ENCODE measurements at places on chromosomes 12 and 14.

DNA sequence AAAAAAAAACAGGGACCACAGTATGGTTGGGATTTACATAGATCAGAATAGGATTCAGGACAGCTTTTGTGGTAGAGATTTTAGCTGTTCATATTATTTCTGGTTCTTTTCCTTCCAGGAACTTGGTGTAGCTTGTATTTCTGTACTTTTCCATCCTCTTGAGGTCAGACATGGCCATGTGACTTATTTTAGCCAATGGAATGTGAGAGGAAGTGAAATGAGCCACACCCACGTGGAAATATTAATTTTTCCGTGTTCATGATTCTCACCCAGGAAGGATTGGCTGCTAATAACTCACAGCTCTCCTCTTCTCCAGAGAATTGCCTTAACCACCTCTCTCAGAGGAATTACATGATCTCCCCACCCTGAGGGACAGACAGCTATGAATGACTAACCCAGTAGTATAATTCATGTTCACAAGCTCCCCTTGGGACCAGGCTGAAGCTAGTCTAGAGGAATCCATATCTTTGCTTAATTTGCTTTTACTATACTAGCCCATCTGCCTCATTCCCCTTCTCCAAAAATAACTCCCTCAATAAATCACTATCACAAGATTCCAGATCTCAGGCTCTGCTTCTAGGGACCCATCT, 340.4 kb downstream of the NUAK1 start:
- no peak for DNase-seq

DNA sequence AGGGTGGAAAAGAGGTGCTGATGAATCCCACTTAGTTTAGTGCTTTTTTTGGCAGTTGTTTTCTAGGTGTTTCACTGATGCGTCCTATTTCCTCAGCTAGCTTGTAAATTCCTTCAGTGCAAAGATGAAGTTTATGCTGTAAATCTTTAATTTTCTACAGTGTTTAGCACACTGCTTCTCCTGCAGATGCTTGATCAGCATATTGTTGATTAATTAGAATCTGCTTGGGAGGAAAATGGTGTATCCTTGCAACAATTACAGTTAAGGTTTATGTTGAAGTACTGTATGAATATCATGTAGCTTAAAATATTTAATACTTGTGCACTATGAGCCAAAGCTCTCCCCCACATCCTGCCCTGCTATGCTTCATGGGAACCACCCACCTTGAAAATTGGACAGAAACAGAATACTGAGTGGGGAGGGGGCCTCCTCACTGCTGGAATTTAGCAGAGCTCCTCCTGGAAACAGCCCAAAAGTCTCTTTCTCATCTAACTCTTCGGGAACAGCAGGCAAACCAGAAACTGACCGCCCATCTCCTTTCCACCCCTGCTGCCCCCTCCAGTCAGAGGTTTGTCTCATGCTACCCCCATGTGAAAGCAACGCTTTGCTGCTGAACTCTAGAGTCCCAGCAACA, 20.3 kb upstream of the DHRS4 start:
- no peak for DNase-seq

DNA sequence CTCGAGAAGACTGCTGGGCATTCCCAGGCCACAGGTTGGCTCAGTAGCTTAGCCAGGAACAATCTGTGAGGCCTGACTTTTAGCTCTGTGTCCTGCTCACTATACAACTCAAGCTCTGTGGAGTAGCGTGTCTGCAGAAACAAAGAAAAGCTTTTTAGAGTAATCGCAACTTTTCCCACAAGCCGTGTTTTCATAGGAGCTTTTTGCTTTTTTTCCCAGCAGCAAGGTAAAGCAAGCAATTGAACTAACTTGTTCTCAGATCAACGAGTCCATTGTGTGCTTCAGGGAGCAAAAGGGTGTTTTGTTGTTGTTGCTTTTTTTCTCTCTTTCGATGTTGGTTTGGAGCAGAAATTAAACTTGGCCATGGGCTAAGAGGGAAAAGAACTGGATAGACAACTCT, 97.3 kb upstream of the BCL2L14 start:
- DNase-seq: no peak

- DNase-seq: peak; percentile 38
Measured at GRCh38 chr12:30823156-30823699, 68.5 kb upstream of the CAPRIN2 start.

DNA sequence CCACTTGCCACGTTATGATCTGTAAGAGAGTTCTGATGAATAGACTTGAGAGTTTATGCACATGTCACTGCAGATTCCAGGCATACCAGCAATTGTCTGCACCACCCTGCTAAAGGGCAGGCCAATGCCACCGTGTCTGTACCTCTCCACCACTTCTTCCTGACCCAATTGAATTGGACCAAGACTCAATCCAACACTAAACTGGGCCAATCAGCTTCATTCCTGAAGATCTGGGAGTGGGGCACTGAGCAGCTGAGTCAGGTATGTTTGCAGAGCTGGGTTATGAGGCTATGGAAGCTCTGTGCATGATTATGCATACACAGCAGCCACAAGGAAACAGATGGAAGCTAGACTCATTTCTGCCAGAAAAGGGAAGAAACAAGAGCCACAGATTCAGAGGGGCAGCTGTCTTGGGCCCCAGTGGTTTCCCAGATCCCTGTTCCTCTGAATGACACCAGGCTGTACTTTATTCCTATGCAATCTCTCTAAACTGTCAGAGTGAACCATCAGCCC, 28.0 kb downstream of the DAO start:
- no peak for DNase-seq

DNA sequence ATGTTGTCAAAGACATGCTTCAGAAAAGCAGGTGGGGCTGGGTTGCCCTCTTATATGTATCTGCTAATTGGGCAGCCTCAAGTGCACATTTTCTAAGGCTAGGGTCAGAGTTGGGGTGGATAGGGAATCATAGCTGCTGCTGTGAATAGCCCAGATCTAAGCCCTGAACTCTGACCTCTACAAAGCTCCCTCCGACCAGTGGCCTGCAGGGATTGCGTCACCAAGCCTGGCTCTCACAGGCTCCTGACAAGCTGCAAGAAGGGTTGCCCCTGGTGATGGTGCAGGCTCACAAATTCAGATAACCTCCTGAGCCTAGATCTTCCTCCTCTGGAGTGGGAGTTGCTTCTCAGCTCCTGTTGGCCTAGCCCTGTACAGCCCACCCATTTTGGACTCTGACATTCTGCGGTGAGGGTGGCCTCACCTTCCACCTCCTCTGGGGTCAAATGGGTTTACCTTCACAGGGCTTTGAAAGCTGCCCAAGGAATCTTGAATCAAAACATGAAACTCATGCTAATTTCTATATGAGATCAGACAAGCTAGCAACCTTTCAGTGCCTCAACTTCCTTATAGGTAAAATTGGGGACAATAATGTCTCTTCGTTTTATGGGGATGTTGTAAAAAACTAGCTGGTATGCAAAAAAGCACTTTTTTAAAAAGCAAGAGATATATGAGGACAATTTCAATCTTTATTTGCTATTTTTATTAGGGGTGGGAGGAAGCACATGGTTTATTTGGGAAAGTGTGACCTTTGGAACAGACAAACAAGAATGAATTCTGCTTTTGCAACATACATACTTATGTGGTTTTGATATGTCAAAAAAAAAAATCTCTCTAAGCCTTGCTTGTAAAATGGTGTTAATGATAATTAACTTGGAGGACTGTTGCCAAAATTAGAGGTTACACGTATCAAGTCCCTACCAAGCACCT, 4.9 kb upstream of the SUSD6 start:
- no peak for DNase-seq

GRCh38 chr14:33335366-33335765, 396.7 kb downstream of the NPAS3 start:
- DNase-seq: no peak

DNA sequence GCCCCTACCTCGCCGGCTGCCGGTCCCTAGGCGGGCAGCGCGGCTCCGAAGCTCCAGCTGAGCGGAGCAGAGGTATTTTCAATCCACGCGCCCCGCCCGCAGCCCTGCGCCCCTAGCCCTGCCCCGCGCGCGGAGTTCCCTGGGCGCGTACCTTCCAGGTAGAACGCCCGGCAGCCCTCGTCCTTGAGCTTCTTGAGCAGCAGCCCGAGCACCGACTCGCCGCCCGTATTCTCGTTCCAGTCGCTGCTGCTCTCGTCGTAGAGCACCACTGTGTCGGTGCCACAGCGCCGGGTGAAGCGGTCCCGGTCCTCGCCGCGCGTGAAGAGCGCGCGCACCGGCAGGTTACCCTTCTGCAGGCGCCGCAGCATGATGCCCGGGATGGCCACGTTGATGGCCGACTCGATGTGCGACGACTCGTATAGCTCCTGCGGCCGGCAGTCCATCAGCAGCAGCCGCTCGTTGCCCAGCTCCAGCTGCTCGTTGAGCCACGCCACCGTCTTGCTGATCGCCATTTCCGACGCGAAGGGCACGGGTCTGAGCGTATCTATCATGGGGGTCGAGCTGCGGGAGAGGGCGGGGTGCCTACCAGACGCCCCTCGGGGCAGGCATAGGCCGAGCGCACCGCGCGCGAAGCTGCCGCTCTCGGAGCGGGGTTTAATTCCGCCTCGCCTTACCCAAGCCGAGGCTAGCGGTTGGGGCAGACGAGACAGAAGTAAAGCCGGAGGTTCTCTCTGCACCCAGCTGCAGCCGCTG, 636 bp downstream of the DUSP6 start:
- peak; percentile 46 for DNase-seq

- DNase-seq: no peak
Measured at GRCh38 chr14:25411781-25412757, 362.1 kb upstream of the STXBP6 start.

GRCh38 chr12:94109160-94109559, 39.2 kb upstream of the PLXNC1 start:
- peak; percentile 60 for DNase-seq

DNA sequence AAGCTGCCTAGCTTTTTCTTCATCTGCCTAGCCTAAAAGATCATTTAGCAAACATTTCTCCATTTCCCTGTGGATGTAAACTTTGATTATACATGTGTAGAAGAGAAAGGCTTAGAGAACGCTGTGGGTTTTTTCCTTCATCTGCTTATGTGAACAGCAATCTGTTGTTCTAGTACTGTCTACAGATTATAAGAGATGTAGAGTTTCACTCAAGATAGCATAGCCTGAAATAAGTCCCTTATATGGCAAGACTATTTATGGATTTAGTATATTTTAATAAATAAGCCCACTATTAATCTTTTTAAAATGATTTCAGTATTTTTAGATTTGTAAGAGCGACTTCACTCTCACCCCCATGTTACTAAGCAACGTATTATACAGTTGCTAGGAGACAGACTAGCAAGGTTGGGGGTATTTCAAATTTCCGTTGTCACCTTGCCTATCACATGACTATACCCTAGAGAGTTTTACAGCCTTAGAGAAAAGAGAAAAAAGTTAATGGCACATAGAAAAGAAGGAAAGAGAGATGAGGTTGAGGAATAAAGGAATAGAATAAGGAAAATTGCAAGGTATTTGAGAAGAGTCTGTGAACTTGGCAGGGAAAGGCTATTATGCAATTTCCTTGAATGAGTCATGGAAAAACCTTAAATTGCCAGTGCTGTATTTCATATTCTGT, 12.2 kb upstream of the TUBA1A start:
- DNase-seq: no peak

- DNase-seq: peak; percentile 66
Measured at GRCh38 chr12:68358532-68359485, 26.6 kb upstream of the MDM1 start.

DNA sequence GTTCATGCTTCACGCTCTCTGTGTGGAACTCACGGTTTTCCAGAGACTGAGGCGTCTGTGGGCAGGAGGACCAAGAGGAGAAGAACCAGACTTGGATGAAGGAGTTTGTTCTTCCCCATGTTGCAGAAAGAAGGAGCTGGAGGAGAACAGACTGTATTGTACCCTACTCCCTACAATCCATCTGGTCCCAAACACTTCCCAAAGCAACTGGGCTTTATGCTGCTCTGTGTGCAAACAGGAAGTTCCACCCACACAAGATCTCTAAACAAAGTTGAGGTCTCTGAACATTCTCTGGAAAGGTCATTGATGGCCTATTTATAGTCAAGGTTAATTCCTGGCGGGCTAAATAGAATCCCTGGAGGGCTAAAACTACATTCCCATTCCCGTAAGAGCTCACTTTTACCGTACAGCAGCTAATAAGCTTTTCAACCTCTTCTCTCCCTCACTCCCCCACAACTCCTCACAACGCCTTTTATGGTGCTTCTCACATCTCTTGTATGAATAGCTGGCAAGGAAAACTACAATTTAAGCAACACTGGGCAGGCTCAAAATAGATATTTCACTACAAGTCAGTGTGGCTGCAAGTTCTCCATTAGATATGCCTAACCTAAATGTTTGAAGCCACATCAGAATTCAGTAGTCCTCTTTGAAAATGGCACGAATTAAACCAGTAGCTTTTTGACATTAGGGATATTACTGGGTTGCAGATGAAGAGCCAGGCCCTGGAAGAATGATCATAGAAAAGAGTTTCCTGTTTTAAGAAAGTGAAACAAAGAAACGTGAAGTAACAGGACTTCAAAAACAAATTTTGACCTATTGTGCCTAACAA, at the start of gene A2M:
A2M (minus strand) TSS at position 189 of the 829 bp plus-strand sequence; CDS start at position 119, 70 bp downstream.
- no peak for DNase-seq

DNA sequence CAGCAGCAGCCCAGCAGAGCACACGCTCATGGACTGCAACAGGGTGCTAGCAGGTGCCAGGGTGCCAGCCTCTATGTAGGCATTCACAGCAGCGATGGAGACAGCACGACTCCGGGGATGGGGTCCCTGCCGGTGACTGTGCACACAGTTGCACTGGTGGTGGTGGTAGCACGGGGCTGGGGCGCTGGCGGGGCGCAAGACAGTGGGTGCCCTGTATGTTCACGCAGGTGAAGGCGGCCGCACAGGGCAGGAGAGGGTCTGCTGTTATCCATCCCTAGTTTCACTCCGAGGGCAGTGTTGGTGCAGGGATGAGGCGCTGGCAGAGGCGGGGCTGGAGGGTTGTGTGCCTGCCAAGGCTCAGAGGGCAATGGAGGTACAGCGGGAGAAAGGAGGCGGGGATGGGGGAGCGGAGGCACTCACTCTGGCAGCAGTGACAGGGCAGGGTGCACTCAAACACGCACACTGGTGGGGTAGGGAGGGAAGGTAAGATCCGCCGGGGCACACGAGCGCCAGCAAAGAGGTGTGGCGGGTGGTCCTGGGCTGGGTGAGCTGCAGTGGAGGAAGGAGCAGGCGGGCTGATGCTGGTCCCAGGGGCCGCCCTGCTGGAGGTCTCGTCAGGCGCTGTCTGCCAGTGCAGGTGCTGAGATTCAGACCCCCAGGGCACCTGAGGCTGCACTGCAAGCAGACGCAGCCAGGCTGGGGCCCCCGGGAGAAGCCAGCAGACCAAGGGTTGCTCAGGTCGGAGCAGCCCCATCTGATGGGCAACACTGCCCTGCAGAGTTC, 76.7 kb downstream of the GALC start:
- no peak for DNase-seq
